Muscle of leg (tissue), 16 donors: ENCODE measurements at places on chromosomes 5 and 9. TPM values are rescaled to one million over a fixed set of nuclear protein-coding genes. Genes with fewer than 3 reads are reported as not detected.

Gene EFNA5
- 3.7 TPM for total RNA-seq

Gene ENG
- total RNA-seq = 9.3 TPM

DNA sequence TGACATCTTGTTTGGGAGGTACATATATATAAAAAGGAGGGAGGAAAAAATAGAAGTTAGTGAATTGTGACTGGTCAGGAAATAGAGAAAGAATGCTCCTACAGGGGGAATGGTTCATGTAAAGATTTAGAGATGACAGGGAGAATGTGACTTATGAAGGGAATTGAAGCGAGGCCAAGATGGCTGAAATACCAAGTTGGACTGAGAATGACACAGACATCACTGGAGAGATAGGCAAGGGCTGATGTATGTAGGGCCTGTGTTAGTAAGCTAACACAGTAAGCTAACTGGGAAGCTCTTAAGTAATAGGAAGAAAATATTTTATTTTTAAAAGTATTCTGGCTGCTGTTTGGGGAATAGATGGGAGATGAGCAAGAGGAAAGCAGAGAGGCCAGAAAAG, 286.3 kb downstream of the NNT start:
- peak; percentile 5 for DNase-seq

GRCh38 chr9:88807426-88807825, 183.8 kb upstream of the S1PR3 start:
- DNase-seq = no peak

GRCh38 chr5:93018461-93018860, 562.6 kb downstream of the NR2F1-AS1 start:
- no peak for DNase-seq

- no peak for DNase-seq
Measured at GRCh38 chr9:94654165-94654894, 15.0 kb upstream of the FBP1 start.

DNA sequence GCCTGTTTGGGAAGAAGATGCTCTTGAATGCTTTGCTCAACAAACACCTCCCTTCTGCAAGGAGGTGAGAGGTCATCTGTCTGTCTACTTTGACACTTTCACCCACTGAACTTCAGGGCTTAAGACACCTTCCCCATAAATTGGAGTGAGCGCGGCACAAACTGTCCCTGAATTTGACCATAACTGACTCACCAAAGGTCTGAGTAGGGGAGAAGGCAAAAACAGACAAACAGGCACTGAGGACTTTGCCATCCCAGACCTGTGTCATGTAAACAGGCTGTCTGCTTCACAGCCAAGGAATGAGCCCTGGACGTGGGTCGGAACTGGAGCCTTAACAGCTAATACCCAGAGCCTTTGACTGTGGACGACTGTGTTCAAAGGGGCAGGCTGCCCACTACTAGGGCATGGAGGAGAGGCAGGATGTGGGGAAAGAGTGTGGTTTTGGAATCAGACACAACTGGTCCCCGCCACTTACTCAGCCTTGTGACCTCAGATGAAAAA, 320.9 kb upstream of the KLF4 start:
- no peak for DNase-seq

DNA sequence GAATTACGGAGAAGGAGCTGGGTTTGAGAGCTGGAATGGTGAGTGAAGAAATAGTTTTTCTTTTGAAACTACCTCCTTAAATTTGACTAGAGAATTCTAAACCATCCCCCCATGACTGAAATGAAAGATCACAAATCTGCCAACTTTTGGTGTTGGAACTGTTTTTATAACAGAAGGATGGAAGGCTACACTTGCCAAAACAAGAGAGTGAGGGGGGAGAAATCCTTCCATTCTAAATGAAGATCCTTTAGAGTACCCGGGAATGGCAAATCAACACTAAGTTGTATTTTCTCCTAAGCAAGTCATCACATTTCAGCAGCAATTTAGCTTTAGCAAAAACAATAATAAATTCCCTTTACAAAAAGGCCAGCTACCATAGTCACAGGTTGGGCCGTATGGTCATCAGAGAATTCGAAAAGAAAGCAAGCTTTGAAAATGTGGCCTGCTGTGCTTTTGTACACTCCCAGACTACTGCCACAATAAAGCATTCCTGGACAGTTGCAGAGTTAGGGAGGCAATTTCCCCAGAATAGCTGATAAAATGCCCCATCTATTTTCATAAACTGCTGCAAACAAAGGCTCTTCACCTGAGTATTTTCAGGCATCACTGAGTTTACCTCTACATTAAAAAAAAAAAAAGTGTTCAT, 25.0 kb upstream of the FREM1 start:
- peak; percentile 73 for DNase-seq

- no peak for DNase-seq
Measured at GRCh38 chr9:128819716-128820664, 1.7 kb downstream of the ENDOG start.

- no peak for DNase-seq
Measured at GRCh38 chr5:157463081-157463480, 3.1 kb downstream of the NIPAL4 start.
